ENCODE measurements at places on chromosomes 12 and 14.

- no peak for DNase-seq
These were observed 247.1 kb downstream of the MSRB3 start for GRCh38 chr12:65525491-65526141.

DNA sequence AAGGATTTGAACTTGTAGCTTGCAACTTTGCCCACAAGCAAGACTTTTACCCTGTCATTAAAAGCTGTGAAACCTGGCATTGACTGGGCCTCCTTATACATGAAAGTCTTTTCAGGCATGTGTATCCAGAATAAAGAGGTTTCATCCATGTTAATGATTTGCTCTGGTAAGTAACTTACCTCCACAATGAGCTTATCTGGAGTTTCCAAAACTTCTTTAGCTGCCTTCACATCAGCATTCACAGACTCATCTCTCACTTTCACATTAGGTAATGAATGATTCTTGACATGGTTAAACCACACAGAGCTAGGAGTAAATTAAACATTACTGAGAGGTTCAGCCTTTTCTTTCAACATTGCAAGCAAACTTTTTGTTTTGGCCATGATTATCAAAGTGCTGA is 234.4 kb upstream of the CLEC14A start:
- DNase-seq: no peak

- DNase-seq: peak; percentile 16
These were observed 60.9 kb upstream of the OR4E1 start for GRCh38 chr14:21734457-21735074.

DNA sequence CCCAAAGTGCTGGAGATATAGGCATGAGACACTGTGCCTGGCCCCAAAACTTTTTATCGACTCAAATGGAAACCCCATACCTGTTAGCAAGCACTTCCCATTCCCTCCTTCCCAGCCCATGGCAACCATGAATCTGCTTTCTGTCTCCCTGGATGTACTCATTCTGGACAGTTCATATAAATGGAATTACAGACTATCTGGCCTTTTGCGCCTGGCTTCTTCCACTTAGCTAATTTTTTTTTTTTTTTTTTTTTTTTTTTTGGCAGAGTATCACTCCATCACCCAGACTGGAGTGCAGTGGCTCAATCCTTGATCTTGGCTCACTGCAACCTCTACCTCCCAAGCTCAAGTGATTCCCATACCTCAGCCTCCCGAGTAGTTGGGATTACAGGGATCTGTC is 134.5 kb upstream of the MED13L start:
- DNase-seq: no peak

- DNase-seq: no peak
These were observed 112.9 kb downstream of the HMGA2 start for GRCh38 chr12:65937161-65937641.

GRCh38 chr12:52313461-52313860 is 7.7 kb downstream of the KRT83 start:
- no peak for DNase-seq

GRCh38 chr14:61458766-61459165 is 137.4 kb downstream of the PRKCH start:
- no peak for DNase-seq

GRCh38 chr14:31441273-31442111 is 15.8 kb downstream of the DTD2 start:
- DNase-seq: no peak

GRCh38 chr12:57793920-57794319 is 11.3 kb downstream of the TSFM start:
- no peak for DNase-seq

- no peak for DNase-seq
These were observed 27.8 kb downstream of the FAM222A start for GRCh38 chr12:109741286-109741969.

GRCh38 chr14:24734917-24735500 is 101.0 kb upstream of the GZMB start:
- peak; percentile 76 for DNase-seq

DNA sequence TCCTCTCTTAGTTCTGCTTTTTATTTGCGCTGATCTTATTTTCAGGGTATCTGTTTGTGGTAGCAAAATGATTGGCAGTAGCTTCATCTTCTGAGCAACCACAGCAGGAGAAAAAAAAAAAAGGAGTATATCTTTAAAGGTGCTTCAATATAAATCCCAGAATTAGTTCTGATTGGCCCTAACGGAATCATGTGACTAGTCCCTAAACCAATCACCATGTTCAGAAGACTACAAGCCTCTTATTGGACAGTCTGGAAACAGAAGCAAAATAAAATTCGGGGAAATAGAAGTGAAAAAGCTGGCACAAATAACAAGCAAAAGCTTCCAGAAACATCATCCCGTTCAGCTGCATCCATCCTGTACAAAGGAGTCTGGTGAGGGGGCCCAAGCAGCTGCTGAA is 49.9 kb upstream of the PTPRO start:
- DNase-seq: no peak

DNA sequence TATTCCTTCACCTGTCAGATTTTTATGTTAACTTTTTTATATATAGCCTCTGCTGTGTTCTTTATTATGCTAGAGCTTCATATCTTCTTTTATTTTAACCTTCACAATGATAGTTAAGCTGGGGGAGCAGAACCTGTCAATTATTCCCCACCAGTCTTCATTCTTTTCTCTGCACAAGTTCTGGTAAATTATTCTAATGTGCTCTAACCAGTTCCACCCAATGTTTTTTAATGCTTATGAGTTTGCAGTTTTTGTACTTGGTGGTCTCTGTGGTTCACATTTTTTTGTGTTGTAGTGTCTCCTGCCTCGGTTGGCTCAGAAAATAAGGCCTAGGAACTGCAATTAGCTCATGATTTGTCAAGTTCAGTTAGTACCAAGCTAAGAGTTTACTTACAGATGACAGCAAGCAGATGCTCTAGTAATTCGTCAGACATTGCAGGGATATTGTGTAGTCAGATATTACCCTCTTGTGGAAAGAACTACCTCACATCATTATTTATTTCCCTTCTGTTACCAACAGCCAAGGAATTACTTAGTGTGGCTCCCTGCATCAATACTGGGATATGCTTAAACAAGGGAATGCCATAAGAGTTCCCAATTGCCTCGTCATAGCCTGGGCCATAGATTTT is 14.5 kb downstream of the DYRK2 start:
- peak; percentile 13 for DNase-seq

DNA sequence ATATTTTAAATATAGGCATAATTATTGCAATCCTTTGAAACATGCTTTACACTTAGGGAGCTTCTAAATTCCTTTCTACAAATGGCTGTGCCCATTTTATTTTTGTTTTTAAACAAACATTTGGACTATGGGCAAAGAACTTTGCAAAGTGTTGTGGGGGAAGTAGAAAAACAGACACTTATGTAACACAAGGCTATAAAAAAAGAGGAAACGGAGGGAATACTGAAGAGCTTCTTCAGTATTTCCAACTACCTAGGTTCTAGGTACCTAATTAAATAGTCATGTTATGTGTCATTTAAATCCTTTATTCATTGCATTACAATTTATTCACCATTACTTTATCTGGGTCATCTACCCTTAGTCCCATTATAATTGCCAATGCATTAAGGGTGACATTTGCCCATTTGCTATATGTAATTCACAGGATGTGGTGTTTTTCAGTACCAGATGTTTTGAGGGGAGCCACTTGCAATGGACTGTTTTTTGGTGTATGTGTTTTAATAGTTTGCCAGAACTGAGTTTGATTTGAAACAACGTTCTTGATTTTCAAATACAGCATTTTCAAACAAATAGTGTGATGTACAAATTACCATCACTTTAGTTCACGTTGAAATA is 1.5 kb upstream of the MSRB3 start:
- DNase-seq: no peak

- no peak for DNase-seq
These were observed 4.7 kb downstream of the MAP3K9 start for GRCh38 chr14:70804556-70805162.

- DNase-seq: peak; percentile 3
These were observed 35.3 kb downstream of the MIPOL1 start for GRCh38 chr14:37232907-37233481.

Measured in putamen (tissue), 1 donor.